ENCODE measurements at places on chromosomes 5 and 9.

DNA sequence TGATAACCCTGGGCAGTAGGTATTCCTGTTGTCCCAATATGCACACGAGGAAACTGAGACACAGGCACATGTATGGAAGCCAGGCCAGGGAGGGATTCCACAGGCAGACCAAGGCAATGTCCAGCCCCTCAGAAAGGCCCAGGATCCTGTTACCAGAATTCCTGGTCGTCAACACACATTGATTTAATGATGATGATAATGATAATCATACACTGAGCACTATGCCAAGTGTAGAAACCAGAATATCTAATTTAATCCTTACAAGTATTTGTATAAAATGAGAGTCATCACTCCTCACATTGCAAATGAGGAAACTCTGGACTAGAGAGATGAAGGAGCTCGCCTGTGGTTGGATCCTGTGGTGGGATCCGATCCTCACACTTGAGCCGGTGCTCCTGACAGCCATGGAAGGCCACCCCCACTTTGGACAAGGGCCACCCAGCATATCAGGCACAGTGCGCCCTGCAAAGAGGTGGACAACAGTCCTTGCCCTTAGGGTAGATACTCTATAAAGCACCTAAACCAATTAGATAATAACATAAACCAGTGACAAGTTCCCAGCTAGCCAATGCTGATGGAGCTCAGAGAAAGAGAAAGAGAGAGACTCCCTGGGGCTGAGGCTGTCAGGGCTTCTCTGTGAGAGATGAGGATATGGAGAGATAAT is 185.3 kb downstream of the SLIT3 start:
- DNase-seq = no peak

DNA sequence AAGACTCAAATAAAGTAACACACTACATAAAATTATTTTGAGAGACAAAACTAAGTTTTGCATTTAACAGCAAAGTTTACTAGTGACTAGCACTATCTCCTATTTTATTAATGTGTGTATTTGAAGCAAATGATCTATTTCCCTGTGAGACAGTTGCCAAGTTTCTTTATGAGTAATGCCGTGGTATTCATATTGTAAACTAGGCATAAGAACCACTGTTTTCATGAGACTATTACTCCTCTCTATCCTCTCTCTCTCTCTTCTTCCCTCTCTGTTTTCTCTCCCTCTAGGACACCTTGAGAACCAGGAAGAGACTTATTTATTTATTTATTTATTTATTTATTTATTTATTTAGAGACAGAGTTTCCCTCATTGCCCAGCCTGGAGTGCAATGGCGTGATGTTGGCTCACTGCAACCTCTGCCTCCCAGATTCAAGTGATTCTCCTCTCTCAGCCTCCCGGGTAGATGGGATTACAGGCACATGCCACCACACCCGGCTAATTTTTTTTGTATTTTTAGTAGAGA is 61.1 kb downstream of the MLANA start:
- DNase-seq = peak; percentile 50

DNA sequence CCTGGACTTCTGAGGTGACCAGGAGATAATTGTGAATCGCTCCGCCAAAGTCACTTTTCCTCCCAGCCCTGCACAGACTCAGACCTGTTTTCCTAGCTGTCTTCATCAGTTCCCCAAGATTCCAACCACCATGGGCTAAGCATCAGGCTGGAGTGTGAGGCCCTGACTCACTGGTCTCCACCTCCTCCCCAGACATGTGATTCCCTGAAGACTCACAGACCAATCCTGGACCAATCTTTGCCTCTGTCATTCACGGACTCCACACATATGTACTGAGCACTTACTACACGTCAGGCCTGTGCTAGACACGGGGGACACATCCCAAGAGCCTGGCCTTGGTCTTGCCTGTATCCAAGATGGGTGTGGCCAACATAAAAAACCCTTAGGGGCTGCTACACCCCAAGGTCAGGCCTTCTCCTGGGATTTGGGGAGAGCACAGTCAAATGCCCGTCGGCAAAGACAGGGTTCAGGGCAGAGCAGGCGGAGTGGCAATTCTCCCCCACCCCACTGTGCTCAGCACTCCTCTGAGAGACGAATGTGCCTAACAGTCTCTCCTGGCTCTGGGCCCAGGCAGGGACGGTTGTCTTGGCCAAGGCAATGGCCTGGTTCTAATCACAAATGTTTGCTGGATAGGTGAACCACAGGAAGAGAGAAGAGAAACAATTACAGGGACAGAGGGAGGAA is 11.9 kb downstream of the EEIG1 start:
- peak; percentile 82 for DNase-seq

- DNase-seq = peak; percentile 93
Measured at GRCh38 chr9:91992461-91993041, 42.5 kb upstream of the ROR2 start.

DNA sequence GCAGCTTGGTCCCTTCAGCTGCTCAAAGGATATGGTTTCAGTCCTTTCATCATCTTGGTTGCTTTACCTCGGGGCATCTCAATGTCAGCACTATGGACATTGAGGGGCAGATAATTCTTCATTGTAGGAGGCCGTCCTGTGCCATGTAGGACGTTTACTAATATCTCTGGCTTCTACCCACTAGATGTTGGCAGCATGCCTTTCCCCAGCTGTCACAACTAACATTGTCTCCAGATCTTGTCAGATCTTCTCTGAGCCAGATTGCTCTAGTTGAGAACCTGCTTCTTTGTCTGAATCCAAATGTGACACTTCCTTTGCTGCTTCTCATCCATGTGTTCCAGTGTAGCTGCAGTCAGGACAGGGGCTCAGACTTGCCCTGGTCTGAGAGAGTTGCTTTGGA is 10.3 kb downstream of the PTPA start:
- peak; percentile 60 for DNase-seq

DNA sequence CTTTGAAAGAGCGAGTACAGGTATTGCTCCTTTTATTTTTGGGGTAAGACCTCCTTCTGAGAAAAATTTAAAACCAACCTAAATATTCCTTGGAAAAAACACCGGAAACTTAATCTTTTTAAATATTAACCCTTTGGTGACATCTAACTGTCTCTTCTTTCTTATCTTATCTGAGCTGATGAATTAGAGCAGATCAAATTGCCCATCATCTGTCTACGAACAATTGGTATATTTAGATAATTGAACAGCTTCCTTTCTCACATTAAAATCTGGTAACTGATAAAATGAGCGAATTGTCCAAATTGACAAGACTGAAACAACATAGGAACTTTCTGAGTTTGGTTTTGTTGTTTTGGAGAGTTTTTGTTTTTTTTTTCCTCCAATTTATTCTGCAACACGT is 2.0 kb downstream of the ISL1 start:
- no peak for DNase-seq

DNA sequence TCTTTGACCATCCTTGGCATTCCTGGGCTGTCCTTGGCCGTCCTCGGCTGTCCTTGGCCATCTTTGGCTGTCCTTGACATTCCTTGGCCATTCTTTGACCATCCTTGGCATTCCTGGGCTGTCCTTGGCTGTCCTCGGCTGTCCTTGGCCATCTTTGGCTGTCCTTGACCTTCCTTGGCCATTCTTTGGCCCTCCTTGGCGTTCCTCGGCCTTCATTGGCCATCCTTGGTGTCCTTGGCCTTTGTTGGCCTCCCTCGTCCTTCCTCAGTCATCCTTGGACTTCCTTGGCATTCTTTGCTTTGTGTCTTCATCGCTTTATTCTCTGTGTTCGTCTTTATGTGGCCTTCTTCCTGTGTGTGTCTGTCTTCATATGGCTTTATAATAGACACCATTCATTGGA is 20.7 kb downstream of the NDUFS6 start:
- DNase-seq = no peak

DNA sequence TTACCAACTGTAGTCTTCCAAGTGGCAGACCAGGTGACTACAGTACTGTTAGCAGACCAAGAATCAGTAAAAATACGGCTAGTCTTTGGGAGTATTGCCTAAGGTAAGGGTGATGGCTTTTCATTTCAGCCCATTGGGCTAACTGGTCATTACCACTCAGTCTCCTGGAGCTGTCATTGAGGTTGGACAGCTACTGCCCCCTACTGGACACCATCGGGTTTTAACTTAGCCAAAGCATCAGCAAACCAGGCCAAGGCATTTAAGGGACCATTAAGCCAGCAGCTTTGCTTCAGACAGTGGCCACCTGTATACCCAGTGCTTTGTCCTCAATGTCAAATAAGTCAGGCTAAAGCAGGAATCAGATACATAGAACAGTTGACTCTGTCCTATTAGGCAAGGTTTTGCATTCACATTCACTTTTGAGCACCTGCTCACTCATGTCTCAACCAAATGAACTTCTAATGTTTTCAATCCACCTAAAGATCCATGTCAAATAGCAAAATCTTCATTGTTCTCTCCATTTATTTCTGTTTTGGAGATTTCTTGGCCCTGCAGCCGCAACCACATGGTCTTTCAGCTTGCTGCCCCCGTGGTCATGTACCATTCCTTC is 117.2 kb downstream of the INVS start:
- DNase-seq = peak; percentile 36

GRCh38 chr9:9912459-9912858 is 700.3 kb downstream of the PTPRD start:
- no peak for DNase-seq

DNA sequence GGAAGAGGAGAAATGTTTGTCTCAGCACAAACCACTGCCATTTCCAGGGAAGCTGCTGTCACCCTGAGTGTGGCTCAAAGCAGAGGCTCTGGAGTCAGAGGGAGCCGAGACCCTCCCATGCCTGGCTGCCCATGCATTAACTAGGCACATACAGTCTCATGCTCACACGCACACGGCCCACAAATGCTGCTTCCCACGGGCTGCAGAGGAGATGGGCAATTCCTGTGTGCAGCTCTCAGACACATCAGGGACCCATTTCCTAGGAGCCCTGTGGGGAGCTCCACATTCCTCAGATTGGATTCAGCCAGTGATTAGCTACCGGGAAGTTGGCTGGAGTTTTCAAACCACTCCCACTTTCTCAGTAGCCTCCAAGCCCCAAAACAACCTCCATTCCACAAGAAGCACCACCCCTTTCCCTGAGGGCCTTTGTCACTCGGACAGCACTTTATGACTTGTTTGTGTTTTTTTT is 9.1 kb upstream of the PTGES start:
- DNase-seq = peak; percentile 69

- no peak for DNase-seq
Measured at GRCh38 chr5:167255926-167256325, 1035.5 kb upstream of the WWC1 start.

GRCh38 chr9:93822229-93822628 is 132.9 kb downstream of the BARX1 start:
- DNase-seq = no peak

DNA sequence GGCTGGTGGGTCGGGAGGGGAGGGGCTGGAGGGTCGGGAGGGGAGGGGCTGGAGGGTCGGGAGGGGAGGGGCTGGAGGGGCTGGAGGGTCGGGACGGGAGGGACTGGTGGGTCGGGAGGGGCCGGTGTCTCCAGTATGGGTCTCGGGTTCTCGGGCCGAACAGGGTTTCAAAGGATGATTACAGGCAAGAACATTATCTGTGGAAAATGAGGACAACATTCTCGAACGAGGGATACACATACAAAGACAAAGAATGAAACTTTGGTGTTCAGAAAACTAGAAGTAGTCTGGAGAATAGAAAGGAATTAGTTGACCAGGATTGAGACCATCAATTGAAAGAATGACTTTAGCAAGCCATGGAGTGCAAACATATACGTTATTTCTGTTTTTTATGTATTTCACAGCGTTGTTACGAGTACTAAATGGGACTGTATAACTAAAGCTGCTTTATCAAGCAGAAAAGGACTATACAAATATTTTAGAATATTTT is 360 bp upstream of the ZCCHC10 start:
- DNase-seq = no peak

- no peak for DNase-seq
Measured at GRCh38 chr5:154318691-154319090, 127.1 kb upstream of the SAP30L start.
